ENCODE measurements at places on chromosomes 1 and 21.

- DNase-seq: no peak
Measured at GRCh38 chr1:156760092-156760795, 7.1 kb upstream of the PRCC start.

- peak; percentile 8 for DNase-seq
Measured at GRCh38 chr1:73205294-73205973, 923.1 kb upstream of the NEGR1 start.

GRCh38 chr1:205422993-205423642, 1.3 kb upstream of the LEMD1 start:
- DNase-seq: no peak

DNA sequence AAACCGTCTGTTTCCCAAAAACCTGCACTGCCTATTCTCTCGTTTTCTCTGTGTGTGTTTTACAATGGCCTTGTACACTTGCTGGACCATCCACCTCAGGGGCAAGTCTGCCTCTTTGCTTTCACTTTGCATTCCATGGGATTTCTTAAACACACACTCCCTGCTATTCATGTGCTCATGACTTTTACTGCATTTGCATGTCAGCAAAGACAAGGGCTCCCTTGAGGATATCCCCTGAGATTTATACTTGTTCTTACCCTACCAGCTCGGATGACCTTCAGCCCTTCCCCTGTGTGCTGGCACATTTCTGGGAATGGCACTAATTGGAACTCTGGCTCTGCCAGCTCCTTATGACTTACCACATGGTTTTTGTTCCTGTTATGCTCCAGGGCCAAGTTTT, 386.9 kb downstream of the AMY1C start:
- no peak for DNase-seq

- DNase-seq: peak; percentile 87
Measured at GRCh38 chr1:89701746-89702241, 68.9 kb downstream of the LRRC8C start.

DNA sequence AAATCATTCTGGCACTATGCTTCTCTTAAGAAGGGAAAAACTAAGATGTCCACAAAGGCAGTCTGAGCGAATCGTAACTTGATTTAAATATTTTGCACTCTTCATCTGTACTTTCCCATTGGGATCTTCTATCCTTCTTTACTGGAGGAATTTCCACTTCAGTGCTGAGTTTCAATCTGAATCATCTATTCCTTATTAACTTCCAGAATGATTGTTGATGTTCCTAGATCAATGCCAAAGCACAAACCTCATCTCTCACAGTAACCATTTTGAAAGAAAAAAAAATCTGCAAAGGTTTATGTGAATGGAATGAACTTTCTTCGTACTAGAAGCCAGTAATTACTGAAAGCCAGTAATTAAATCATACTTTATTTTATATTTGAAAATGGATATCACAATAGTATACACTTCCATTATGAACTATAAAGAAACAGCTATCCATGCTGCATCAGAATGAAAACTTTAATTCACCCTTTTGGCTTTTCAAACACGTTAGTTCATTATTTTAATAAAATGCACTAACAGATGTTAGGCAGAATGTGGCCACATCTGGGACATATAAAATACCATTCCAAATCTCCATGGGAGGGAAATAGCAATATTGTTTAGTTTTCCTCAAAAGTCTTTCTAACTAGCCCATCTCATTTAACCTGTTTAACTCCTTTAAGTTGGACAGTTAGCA, 5.5 kb upstream of the RNF2 start:
- DNase-seq: no peak

- DNase-seq: peak; percentile 85
Measured at GRCh38 chr1:26035959-26036755, 9.8 kb downstream of the SLC30A2 start.

- DNase-seq: peak; percentile 18
Measured at GRCh38 chr1:230629511-230629910, 12.8 kb upstream of the COG2 start.

DNA sequence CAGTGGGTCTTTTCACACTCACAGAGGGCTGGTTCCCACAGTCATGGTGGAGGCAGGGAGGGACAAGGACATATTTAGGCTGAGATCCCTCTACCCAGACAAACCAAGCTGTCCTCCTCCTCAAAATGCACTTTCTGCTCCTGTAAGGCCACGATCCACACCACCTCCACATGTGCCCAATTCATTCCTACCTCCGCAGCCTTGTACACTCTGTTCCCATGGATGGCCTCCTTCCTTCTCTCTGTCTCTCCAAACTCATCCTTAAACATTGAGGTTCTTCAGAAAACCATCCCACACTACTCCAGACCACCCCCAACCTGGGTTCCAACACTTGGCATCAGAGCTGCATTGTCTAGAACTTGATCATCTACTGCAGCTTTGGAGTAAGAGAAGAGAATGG, 404.3 kb upstream of the BEND5 start:
- DNase-seq: no peak
